ENCODE measurements at places on chromosomes 1 and 21.

GRCh38 chr21:34266351-34266750 is 97.5 kb upstream of the KCNE2 start:
- no peak for DNase-seq

GRCh38 chr1:196376630-196377328 is 231.5 kb downstream of the KCNT2 start:
- no peak for DNase-seq

DNA sequence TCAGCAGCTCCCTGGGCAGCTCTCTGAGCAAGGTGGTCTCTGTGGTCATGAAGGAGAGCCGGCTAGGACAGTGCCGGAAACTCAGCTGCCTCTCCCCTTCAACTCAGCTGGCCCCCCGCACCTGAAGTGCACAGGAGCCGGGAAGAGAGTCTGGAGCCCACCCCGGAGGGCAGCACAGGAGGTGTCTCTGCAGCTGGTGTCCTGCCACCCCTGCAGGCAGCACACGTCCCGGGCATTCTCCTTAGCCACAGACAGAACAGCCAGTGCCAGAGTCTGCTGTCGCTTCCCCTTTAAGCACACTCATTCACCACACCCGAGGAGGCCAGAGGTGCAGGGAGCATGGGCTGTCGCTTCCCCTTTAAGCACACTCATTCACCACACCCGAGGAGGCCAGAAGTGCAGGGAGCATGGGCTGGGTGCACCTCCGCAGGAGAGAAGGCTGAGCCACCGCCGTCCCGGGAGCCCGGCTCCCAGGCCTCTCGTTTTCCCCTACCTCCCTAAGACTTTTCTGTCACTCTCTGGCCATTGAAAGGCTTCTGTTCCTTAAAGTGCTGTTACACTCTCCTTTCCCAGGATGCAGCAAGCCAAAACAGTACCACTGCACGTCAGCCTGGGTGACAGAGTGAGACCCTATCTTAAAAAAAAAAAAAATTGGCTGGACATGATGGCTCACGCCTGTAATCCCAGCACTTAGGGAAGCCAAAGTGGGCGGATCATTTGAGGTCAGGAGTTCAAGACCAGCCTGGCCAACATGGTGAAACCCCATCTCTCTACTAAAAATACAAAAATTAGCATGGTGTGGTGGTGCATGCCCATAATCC is 16.9 kb upstream of the SAMD11 start:
- DNase-seq, result no peak

DNA sequence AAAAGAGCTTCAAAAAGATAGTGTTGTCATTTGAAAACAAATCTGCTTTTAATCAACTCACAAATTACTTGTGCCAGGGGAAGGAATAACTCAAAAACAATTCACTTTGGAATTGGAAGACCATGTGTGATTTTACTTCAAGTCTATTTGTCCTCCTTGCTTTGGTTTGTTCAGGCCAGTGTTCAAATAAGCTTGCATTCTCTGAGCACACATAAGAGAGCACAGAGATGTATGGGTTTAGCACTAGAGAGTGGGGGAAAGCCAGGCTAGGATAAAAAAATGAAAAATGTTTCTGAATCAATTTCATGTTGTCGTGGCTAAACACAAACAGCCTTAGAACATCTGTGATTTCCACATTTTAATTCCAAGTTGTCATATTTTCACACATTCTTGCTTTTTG is 325.7 kb upstream of the LYPLAL1 start:
- no peak for DNase-seq

Data from stimulated activated CD4-positive, alpha-beta T cell treated with anti-CD3 and anti-CD28 coated beads, TNF-alpha, amount 100 ng/mL, for 24 hours (primary cell).